ENCODE measurements at places on chromosomes 16 and 17.
A peak's percentile ranks its signal among the peaks of the same experiment; 100 is the strongest.

GRCh38 chr17:31392856-31393748, 1.6 kb downstream of the RAB11FIP4 start:
- no peak for DNase-seq

- peak; percentile 3 for DNase-seq
Observed at GRCh38 chr17:54900457-54901229, at the start of gene TOM1L1. Gene TOM1L1 (plus strand): TSS chr17:54900852. CDS start chr17:54900866, 14 bp downstream.

DNA sequence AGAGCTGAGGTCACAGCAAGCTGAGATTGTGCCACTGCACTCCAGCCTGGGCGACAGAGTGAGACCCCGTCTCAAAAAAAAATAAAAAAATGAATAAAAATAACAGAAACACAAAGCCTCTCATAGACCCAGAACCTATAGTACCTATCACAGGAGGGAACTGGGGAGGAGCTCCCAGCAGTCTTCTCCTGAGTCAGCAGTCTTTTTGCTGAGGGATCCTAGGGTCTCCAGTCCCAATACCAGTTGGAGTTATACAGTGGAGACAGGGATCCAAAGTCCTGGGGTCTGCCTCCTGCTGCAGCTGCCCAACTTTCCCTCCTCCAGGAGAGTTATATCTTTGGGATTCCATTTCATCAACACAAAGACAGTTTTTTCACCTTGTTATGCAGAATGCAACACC, 3.7 kb upstream of the TMUB2 start:
- no peak for DNase-seq

DNA sequence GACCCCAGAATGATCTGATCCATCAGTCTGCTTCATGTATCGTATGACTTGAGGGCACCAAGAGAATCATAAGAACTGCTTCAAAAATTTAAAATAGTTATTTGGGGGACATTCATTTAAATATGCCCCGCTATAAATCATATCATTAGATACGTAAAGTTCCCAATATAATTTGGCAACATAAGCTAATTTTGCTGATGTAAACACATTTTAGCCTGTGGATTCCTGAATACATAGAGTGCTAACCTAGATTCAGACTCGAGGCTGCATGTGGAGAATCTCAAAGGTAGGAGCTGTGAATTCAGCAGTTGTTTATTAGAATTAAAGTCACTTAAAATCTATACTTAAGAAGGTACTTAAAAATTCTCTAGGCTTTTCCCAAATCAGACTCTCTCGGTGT, 24.9 kb downstream of the ANKFN1 start:
- DNase-seq: no peak

DNA sequence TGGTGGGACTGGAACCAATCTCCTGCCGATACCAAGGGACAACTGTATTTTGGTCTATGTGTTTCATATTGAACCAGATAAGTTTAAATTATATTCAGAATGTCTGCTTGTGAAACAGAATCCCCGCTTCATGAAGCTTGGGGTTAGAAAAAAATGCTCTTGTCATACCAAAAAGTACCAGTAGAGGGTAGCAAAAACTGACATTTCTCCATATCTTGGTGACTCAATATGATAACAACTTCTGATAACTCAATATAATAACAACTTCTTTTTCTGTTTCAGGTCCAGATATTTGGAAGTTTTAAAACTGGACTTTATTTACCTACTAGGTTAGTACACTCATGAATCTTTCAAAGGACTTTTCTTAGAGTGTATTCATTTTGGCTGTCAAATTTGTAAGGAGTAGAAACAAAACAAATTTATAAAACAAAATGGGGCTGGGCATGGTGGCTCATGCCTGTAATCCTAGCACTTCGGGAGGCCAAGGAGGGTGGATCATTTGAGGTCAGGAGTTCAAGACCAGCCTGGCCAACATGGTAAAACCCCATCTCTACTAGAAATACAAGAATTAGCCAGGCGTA, 52.3 kb upstream of the ADCY7 start:
- peak; percentile 66 for DNase-seq

All from naive thymus-derived CD8-positive, alpha-beta T cell (primary cell).